ENCODE measurements at places on chromosomes 5 and 9. TPM values are rescaled to one million over a fixed set of nuclear protein-coding genes. Genes with fewer than 3 reads are reported as not detected.

DNA sequence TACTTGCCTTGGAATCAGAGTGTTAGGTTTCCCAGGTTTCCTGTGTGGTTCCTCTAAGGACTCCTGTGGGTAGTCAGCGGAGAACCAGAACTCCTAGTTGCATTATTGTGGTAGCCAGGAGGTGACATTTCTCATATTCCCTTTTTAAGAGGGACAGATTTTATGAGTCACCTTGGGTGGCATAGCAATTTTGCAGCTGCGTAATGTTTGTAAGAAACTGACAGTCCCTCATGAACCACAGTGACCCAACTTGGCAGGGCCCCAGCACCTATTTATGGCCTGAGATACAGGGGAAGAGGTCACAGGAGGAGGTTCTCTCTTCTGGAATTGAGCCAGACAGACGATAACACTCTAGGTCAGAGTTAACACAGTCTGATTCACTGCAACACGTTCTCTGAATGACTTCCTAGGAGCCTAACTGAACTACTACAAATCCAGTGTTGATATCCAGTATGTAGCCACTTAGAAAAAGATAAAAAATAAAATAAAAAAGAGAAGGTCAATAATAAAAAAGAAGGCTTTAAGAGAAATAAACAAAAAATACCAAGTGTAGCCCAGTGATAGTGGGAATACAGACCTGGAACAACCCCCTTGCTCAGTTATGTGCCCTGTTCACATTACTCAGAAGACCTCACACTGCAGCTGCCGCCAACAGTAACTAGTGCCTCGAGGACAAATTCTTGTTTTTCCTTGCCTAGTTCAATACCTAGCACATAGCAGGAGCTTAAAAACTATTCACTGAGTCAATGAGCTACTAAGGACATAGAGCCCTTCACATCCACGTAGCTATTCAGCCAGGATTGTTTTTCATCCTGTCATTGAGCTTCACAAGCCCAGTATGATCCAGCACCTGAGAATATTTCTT is 50.7 kb upstream of the VLDLR start:
- no peak for DNase-seq

GRCh38 chr5:97162045-97162444 is 19.6 kb upstream of the LIX1 start:
- no peak for DNase-seq

DNA sequence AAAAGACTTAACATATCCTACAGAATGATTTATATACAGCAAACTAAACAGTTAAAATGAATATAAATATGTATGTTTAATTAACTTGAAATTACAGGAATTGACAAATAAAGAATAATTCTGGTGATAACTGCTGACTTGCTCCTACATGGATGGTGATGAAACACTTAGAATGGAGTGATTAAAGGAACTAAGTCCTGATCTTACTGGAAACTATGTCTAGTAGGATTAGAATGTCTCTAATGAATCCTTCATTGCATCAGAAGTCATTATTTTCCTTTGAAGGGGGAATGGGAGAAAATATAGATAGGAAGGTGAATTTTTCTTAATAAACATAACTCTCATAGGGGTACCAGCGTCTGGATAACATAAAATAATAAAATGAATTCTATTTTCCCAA is 77.1 kb downstream of the CAMK4 start:
- DNase-seq: no peak

DNA sequence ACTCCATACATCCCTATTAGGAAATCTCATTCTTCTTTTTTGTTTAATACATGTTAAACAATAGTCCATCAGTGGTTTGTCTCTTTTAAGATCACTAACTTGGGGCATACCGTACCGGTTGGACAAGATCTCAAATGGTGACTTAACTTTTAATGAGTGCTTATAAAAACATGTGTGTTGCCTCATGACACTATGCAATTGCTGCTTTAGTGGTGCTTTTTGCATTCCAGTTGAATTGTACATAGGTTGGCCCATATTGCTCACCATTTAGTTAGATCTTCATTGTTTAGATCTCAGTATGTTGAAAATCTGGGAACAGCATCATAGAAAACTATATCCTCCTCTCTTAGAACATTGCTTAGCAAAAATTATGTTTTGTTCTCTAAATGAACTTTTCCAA is 17.8 kb downstream of the C9orf85 start:
- DNase-seq: no peak

The DNAJB5 gene
- total RNA-seq: 38.0 TPM

The OLFML2A gene
- 11.4 TPM for total RNA-seq

The TRIM14 gene
- 19.4 TPM for total RNA-seq
